Chondrocyte (in vitro differentiated cells): ENCODE measurements at places on chromosomes 12 and 14.

GRCh38 chr12:14957551-14958168 lies 3.7 kb downstream of the ARHGDIB start:
- no peaks in the 10 kb centered on the region for H3K36me3 ChIP-seq
- no peak overlapping the region for H3K4me3 ChIP-seq
- no peak for DNase-seq

DNA sequence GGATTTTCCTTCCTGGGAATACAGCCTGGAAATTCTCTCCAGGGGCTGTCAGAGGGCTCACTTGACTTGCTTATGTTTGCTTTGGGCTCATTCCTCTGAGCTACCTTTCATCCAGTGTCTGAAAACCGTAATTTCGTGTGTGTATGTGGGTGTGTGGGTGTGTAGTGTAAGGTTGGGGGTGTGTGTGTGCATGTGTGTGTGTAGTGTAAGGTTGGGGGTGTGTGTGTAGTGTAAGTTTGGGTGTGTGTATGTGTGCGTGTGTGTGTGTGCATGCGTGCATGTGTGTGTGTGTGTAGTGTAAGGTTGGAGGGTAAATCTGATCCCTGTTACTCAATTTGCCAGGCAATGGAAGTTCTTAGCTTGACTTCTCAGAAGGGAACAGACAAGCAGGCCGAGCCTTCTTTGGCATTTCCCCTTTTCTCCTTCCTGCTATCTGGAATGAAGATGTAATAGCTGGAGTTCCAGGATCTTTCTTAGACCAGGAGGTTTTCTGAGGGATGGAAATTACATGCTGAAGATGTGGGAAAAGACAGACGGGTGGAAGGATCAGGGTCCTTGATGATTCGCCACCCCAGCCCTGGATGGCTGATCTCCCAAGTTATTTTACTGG lies 15.5 kb upstream of the BEGAIN start:
- no peak overlapping the region for H3K4me3 ChIP-seq
- no peak overlapping the region for H3K27ac ChIP-seq
- DNase-seq, result peak; percentile 15
- H3K4me1 ChIP-seq, result peaks cover 5% of the 10 kb centered on the region

DNA sequence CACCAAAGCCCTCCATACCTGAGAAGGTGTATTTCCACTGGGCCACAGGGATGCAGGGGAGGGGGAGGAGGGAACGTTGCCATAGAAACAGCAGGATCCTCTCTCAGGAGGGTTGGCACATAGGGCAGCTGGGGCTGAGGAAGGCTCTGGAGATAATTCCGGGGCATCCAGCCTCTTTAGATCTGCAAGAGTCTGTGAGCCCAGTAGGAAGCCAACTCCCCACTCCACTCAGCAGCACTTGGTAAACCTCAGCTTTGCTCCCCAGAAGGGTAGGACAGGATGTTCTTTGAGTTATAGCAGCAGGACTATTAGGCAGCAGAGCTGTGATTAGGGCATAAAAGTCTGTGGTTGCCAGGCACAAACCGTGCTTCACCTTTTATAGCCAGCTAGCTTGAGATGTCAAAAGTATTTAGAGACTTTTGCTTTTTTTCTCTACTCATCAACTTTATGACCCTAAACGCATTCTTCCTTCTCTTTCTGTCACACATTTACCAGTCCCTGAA lies 7.8 kb upstream of the PLEKHG3 start:
- H3K27me3 ChIP-seq, result no peaks in the 10 kb centered on the region
- DNase-seq, result no peak
- peaks cover 16% of the 10 kb centered on the region for H3K4me1 ChIP-seq
- no peak overlapping the region for H3K27ac ChIP-seq
- no peak overlapping the region for H3K4me3 ChIP-seq

GRCh38 chr12:79409562-79409961 lies 281.2 kb downstream of the PAWR start:
- H3K27me3 ChIP-seq, result no peaks in the 10 kb centered on the region
- no peak for DNase-seq
- H3K36me3 ChIP-seq, result no peaks in the 10 kb centered on the region
- peak overlapping the region; percentile 79 for H3K27ac ChIP-seq
- peak overlapping the region; percentile 14 for H3K4me3 ChIP-seq

- DNase-seq, result no peak
- H3K4me3 ChIP-seq, result no peak overlapping the region
- peaks cover 2% of the 10 kb centered on the region for H3K36me3 ChIP-seq
- H3K27me3 ChIP-seq, result peaks cover 26% of the 10 kb centered on the region
Observed at GRCh38 chr14:101192661-101193000, 289.1 kb upstream of the RTL1 start.

DNA sequence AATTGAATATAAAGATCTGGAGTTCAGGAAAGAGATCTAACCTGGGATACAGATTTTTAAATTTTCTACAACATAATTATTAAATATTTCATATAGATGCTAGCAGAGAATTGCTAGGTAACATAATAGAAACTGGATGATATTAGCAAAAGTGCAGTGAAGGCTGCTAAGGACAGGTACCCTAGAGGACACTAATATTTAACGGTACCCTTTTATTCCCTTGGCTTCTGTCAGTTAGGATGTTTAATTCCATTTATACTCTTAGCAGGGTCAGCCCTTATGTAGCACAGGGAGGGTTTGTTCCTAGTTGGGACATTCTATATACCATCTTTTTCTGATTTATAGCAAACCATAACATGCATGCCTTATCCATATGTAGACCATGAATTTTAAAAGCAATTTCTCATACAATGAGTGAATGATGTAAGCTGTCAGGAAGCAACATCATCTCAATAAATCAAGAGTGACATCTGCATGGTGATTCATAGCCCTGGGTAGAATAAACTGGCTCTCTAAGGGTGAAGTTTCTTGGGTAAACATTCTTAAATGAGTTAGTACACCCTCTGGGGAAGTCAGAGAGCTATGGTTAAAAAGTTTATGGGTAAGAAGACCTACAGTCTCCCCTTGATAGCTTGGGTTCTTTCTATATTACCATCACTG lies 404.4 kb upstream of the MGAT4C start:
- H3K27ac ChIP-seq, result no peak overlapping the region
- no peak for DNase-seq
- no peaks in the 10 kb centered on the region for H3K27me3 ChIP-seq

DNA sequence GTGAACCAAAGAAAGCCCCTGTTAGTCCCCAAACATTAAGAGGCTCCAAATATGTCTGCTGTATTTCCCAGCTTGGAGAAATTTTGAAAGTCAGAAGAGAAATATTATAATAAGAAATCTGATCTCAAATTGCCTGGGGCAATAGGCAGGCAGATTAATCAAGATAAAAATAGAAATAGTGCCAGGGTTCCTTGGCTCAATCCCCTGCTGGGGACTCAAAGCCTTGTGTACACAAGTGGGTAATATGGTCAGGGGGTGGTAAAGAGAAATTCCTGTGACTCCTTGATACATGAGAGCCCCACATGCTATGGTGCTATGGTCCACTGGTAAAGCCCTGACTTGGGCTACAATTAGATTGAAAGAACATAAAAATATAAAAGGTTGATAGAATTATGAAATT lies 41.3 kb upstream of the ARID2 start:
- no peak overlapping the region for H3K27ac ChIP-seq
- no peak overlapping the region for H3K4me3 ChIP-seq
- no peaks in the 10 kb centered on the region for H3K36me3 ChIP-seq
- H3K27me3 ChIP-seq, result no peaks in the 10 kb centered on the region
- peaks cover 11% of the 10 kb centered on the region for H3K4me1 ChIP-seq
- DNase-seq, result no peak

GRCh38 chr14:65356327-65356836 lies 56.1 kb upstream of the FUT8 start:
- DNase-seq, result no peak
- H3K4me3 ChIP-seq, result no peak overlapping the region
- no peaks in the 10 kb centered on the region for H3K4me1 ChIP-seq
- no peak overlapping the region for H3K27ac ChIP-seq
- no peaks in the 10 kb centered on the region for H3K36me3 ChIP-seq

GRCh38 chr12:98653866-98654493 lies 8.9 kb downstream of the APAF1 start:
- no peaks in the 10 kb centered on the region for H3K27me3 ChIP-seq
- H3K4me3 ChIP-seq, result no peak overlapping the region
- H3K27ac ChIP-seq, result no peak overlapping the region
- peaks cover 12% of the 10 kb centered on the region for H3K4me1 ChIP-seq
- peaks cover 21% of the 10 kb centered on the region for H3K36me3 ChIP-seq
- DNase-seq, result no peak

GRCh38 chr14:54808326-54809161 lies 94.1 kb downstream of the GCH1 start:
- H3K4me1 ChIP-seq, result peaks cover 8% of the 10 kb centered on the region
- H3K4me3 ChIP-seq, result no peak overlapping the region
- H3K27me3 ChIP-seq, result peaks cover 16% of the 10 kb centered on the region
- no peaks in the 10 kb centered on the region for H3K36me3 ChIP-seq
- DNase-seq, result no peak
